ENCODE measurements at places on chromosomes 6 and 20. TPM values are rescaled to one million over a fixed set of nuclear protein-coding genes. Genes with fewer than 3 reads are reported as not detected.

DNA sequence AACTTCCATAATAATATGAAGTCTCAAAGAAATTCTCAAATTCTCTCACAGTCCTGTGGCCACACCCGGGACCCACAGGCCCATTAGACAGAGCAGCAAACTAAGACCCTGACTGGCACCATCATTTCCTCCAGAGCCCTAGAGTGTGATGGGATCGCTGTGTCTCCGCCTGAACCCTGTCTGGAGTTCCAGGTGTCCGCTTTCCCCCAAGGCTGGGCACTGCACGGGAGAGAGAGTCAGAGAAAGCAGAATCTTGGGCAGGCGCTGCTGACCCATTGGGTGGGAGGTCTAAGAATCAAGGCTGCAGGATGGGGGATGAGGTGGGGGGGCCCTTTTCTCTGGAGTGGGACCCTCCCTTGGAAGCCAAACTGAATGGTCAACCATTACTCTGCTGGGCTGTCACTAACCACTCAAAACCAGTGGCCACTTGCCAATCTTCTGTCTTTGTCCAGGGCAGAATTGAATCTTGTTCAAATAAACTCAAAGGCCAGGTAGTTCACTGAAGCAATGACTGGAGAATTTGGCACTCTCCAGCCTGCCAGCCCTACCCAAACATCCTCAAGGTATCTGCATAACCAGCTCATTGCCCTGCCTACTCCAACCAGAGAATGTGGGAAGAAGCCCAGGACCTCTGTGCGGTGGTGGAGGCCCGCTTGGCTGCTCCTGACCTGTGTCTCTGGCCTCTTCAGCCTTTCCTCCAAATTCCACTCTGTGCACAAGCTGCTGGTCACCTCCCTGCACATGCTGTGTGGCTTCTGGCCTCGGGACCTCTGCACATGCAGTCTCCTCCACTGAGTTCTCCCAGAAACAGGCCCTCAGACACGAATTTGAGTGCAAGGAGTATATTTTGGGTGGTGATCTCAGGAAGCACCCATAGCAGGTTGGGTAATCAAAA lies 141.1 kb downstream of the CEBPB start:
- H3K36me3 ChIP-seq: no peaks in the 10 kb centered on the region
- H3K4me3 ChIP-seq: no peak overlapping the region
- peaks cover 2% of the 10 kb centered on the region for H3K27me3 ChIP-seq
- no peak overlapping the region for H3K27ac ChIP-seq

DNA sequence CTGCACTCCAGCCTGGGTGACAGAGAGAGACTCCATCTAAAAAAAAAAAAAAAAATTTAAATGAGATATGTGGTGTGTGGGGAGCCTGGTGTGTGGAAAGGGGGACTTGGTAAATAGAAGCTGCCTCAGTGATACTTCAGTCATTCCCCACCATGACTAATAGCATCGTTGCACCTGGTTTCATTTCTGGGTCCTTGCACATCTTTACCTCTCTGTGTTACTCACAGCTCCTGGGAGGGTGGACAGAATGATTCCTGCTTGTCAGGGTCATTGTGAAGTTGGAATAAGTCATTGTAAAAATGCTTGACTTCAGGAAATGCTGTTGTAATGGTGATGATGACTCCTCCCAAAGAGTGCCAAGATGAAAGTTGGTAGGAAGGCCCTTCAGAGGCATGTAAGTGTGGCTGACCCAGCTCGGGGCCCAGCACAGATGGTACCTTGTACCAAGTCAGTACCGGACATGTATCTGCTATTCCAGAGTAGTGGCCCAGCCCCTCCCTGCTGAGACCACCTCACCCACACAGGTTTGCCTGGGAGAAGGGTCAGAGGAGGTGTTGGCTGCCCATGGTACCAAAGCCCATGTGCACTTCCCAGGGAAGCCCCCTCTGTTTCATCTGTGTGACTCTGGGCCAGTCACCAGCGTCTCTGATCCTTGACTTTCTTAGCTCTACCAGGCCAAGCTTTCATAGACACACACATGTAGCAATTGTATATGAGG lies 48.4 kb downstream of the PLAGL2 start:
- no peak overlapping the region for H3K4me3 ChIP-seq
- H3K27ac ChIP-seq: no peak overlapping the region
- H3K36me3 ChIP-seq: peaks cover 54% of the 10 kb centered on the region
- no peak for DNase-seq
- no peaks in the 10 kb centered on the region for H3K27me3 ChIP-seq

DNA sequence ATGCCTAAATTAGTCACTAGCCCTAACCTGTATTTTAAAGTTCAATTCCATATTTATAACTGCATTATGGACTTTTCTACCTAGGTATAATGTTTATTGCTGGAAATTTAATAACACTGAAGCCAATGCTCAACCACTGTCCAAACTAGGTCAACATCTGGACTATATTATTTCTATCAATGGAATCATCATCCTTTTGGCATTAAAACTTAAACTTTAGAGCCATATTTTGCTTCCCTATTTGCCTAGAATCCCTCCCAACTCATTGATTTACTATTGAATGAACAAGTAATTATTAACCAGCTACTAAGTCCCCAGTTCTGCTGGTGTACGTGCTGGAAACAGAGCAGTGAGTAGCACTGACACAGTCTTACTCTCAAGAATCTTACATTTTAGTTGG lies 291.7 kb upstream of the SPTLC3 start:
- H3K36me3 ChIP-seq: no peaks in the 10 kb centered on the region
- H3K27me3 ChIP-seq: no peaks in the 10 kb centered on the region
- no peak overlapping the region for H3K27ac ChIP-seq
- H3K4me3 ChIP-seq: no peak overlapping the region
- no peak for DNase-seq
- H3K4me1 ChIP-seq: no peaks in the 10 kb centered on the region

- H3K36me3 ChIP-seq: no peaks in the 10 kb centered on the region
- H3K4me1 ChIP-seq: no peaks in the 10 kb centered on the region
- H3K27me3 ChIP-seq: no peaks in the 10 kb centered on the region
- H3K27ac ChIP-seq: no peak overlapping the region
- DNase-seq: no peak
- H3K4me3 ChIP-seq: no peak overlapping the region
Measured at GRCh38 chr6:82025271-82025670, 222.3 kb downstream of the IBTK start.

DNA sequence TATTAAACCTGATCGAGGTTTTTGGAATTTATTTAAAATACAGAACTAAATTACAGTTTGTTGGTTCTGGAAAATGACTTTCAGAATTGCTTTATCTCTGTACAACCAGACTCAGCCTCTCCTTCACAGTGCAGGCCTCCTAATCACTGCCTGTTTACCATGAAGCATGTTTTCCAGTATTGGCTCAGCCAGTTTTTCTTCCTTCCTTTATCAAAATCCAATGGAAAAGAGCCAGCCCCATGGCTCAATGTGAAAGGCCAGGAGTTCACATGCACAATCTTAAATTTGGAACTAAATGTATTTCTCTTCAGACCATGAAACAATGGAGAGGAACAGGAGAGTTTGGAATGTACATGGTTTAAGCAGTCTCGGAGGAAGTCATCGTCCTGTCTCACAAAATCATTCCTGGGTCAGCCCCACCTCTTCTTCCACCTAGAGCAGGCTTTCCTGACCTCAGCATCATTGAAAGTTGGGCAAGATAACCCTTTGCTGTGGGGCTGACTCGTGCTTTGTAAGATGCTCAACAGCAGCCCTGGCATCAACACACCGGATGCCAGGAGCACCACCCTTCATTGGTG lies 680.9 kb upstream of the AGPAT4 start:
- H3K27me3 ChIP-seq: no peaks in the 10 kb centered on the region
- DNase-seq: no peak
- no peaks in the 10 kb centered on the region for H3K4me1 ChIP-seq
- no peak overlapping the region for H3K27ac ChIP-seq

DNA sequence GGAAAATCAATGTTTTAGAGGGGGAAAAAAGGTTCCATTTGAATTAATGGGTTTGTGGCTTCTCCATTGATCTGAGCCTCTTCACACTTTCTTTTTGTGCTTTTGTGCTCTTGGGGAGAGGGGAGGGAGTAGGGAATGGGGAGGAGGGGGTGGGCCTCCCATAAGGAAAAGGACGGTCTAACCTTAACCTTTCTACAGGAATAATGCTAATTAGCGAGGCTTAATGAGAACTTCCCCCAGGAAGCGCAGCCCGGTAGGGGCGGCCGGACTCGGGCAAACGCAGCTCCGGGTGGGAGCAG lies 103.0 kb downstream of the NOL4L start:
- H3K27ac ChIP-seq: no peak overlapping the region
- no peaks in the 10 kb centered on the region for H3K36me3 ChIP-seq
- H3K4me3 ChIP-seq: peak overlapping the region; percentile 20
- DNase-seq: no peak

GRCh38 chr6:127833336-127833735 lies 67.5 kb downstream of the THEMIS start:
- H3K27me3 ChIP-seq: no peaks in the 10 kb centered on the region
- no peak overlapping the region for H3K4me3 ChIP-seq
- H3K27ac ChIP-seq: no peak overlapping the region
- H3K36me3 ChIP-seq: no peaks in the 10 kb centered on the region
- no peaks in the 10 kb centered on the region for H3K4me1 ChIP-seq
- no peak for DNase-seq

DNA sequence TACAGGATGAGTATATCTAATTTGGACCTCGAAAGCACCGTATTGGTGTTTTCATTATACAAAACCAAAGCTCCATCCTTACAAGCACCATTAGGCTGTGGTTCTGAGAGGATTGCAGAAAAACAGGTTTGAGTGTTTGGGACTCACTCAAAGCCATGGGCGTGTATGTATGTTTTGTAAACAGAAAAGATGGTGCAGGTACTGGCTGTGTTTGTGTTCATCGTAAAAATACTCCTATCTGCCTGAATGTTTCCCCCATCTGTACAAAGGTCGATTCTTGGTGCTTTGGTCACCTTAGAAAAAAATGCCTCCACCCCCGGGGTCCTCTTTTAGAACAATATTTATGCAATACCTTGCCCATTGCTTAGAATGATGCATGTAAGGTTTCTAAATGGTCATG lies 286.6 kb downstream of the TSHZ2 start:
- no peaks in the 10 kb centered on the region for H3K36me3 ChIP-seq
- no peaks in the 10 kb centered on the region for H3K27me3 ChIP-seq
- no peak overlapping the region for H3K4me3 ChIP-seq

- no peak overlapping the region for H3K27ac ChIP-seq
- DNase-seq: no peak
- no peak overlapping the region for H3K4me3 ChIP-seq
- peaks cover 5% of the 10 kb centered on the region for H3K4me1 ChIP-seq
- H3K36me3 ChIP-seq: no peaks in the 10 kb centered on the region
Measured at GRCh38 chr6:32226434-32226833, 2.6 kb upstream of the NOTCH4 start.

- H3K36me3 ChIP-seq: no peaks in the 10 kb centered on the region
- no peak overlapping the region for H3K4me3 ChIP-seq
- no peak overlapping the region for H3K27ac ChIP-seq
- no peak for DNase-seq
- H3K27me3 ChIP-seq: no peaks in the 10 kb centered on the region
Measured at GRCh38 chr6:146595972-146596731, 2.6 kb upstream of the ADGB start.

GRCh38 chr6:3194535-3195419 lies 32.7 kb downstream of the TUBB2B start:
- H3K36me3 ChIP-seq: no peaks in the 10 kb centered on the region
- peaks cover 3% of the 10 kb centered on the region for H3K27me3 ChIP-seq
- H3K27ac ChIP-seq: no peak overlapping the region
- H3K4me1 ChIP-seq: no peaks in the 10 kb centered on the region
- no peak overlapping the region for H3K4me3 ChIP-seq

GRCh38 chr6:46299253-46299652 lies 128.5 kb upstream of the ENPP5 start:
- H3K4me3 ChIP-seq: no peak overlapping the region
- H3K4me1 ChIP-seq: no peaks in the 10 kb centered on the region
- H3K27me3 ChIP-seq: no peaks in the 10 kb centered on the region
- H3K36me3 ChIP-seq: no peaks in the 10 kb centered on the region
- no peak overlapping the region for H3K27ac ChIP-seq
- no peak for DNase-seq

GRCh38 chr6:37705239-37706051 lies 7.8 kb upstream of the MDGA1 start:
- H3K36me3 ChIP-seq: no peaks in the 10 kb centered on the region
- H3K27me3 ChIP-seq: no peaks in the 10 kb centered on the region
- DNase-seq: peak; percentile 88
- no peak overlapping the region for H3K27ac ChIP-seq
- peak overlapping the region; percentile 25 for H3K4me3 ChIP-seq

- no peaks in the 10 kb centered on the region for H3K4me1 ChIP-seq
- H3K27ac ChIP-seq: no peak overlapping the region
- no peak for DNase-seq
- H3K36me3 ChIP-seq: no peaks in the 10 kb centered on the region
- no peak overlapping the region for H3K4me3 ChIP-seq
- H3K27me3 ChIP-seq: no peaks in the 10 kb centered on the region
Measured at GRCh38 chr6:62265906-62266525, 20.0 kb downstream of the KHDRBS2 start.

DNA sequence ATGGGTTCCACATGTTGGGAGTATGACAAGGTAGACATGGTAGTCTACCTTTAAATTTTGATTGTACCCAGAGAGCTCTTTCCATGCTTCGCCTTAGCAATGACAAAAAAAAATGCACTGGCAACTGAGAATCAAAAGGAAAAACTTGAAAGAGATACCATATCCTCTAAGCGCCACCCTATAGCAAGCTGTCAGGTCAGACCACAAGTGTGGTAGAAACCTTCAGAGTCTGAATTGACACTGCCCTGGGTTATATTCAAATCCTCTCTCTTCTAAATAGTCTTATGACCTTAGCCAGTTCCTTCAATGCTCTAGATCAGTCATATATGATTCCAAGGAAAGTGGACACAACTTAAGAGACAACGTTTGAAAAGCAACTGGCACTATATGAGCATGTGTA lies 45.6 kb upstream of the SMLR1 start:
- H3K36me3 ChIP-seq: no peaks in the 10 kb centered on the region
- no peak overlapping the region for H3K4me3 ChIP-seq
- H3K27ac ChIP-seq: no peak overlapping the region

- no peaks in the 10 kb centered on the region for H3K4me1 ChIP-seq
- no peak overlapping the region for H3K4me3 ChIP-seq
- no peak for DNase-seq
- H3K36me3 ChIP-seq: no peaks in the 10 kb centered on the region
- no peak overlapping the region for H3K27ac ChIP-seq
Measured at GRCh38 chr20:61538183-61538942, 286.3 kb downstream of the CDH4 start.

Gene FLRT3
- total RNA-seq: not detected

Gene BPIFB2
- not detected for total RNA-seq

Gene SIRPD
- total RNA-seq: not detected

Gene SLC17A3
- 1.6 TPM for total RNA-seq

Gene RUNX2
- 19.2 TPM for total RNA-seq

Measured in natural killer cell (primary cell).